IMR-90 (cell line): ENCODE measurements at places on chromosomes 13 and 19. TPM values are rescaled to one million over a fixed set of nuclear protein-coding genes. Genes with fewer than 3 reads are reported as not detected.
A peak's percentile ranks its signal among the peaks of the same experiment; 100 is the strongest.

SLC5A5 gene
- polyA plus RNA-seq: not detected in 2 replicates

LAIR1 gene
- polyA plus RNA-seq: not detected in 2 replicates

DNA sequence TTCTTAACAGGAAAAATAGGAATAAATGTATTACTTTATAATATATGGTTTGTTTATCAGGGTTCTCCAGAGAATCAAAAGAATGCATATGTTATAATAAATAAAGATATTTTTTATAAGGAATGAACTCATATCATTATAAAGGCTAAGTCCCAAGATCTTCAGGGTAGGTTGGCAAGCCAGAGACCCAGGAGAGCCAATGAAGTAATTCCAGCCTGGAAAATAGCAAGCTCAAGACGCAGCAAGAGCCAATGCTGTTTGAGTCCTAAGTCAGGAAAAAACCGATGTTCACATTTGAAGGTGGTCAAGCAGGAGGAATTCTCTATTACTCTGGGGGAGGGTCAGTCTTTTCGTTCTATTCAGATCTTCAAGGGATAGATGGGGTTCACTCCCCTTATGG lies 490.0 kb downstream of the PCDH20 start:
- no peak overlapping the region for H3K4me3 ChIP-seq
- no peak for DNase-seq
- H3K36me3 ChIP-seq: no peaks in the 10 kb centered on the region

DNA sequence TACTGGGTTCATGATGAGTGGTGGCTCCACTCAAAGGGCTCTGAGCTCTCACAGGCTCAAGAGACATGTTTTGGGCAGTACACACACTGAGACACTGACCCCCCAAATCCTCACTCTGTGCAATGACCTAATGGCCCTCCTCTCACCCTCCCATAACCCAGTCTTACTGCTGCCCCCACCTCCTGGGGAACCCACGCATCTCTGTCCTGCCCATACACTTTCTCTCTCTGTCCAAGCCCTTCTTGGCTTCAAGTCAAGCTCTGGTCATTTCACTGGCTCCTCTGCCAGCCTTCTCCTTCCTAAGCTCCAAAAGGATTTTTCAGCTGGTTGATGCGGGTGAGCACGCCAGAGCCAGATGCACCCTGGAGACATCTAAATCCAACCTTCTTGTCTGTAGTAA lies 187.9 kb upstream of the TSHZ3 start:
- no peak overlapping the region for H3K27ac ChIP-seq
- H3K36me3 ChIP-seq: no peaks in the 10 kb centered on the region
- no peak overlapping the region for H3K4me3 ChIP-seq
- no peaks in the 10 kb centered on the region for H3K4me1 ChIP-seq
- no peak for DNase-seq
- H3K27me3 ChIP-seq: peaks cover 2% of the 10 kb centered on the region; the same call in 1 of the 2 replicates

CFAP97D2 gene
- not detected in 2 replicates for polyA plus RNA-seq

DNA sequence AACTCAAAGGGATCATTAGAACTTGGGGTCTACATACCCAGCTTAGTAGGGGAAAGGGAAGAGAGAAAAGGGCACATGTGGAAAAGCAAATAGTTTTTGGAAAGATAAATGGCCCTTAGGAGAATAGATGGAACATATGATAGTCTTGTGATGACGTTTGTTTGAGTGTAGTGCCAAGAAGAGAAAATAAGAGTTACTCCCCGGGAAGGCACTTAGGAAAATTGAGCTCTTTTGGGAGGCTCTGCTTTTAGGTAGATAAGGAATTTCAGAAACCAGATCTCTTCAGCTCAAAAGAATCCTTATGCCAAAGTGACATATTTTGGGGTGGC lies 44.8 kb upstream of the SERTM1 start:
- no peak overlapping the region for H3K27ac ChIP-seq
- no peak for DNase-seq
- H3K36me3 ChIP-seq: no peaks in the 10 kb centered on the region
- H3K27me3 ChIP-seq: no peaks in the 10 kb centered on the region

PRTN3 gene
- polyA plus RNA-seq: not detected in 2 replicates

- no peaks in the 10 kb centered on the region for H3K27me3 ChIP-seq
- peaks cover 3% of the 10 kb centered on the region; the same call in 1 of the 2 replicates for H3K36me3 ChIP-seq
- no peaks in the 10 kb centered on the region for H3K4me1 ChIP-seq
- H3K27ac ChIP-seq: peak within 1 kb of the TSS; percentile 36
These were observed at the start of gene NOSIP for GRCh38 chr19:49580264-49581006. Gene NOSIP (minus strand): TSS chr19:49580556. CDS start chr19:49560691, 19,865 bp downstream.

LSR gene
- 0.44 and 0.98 TPM in 2 replicates for polyA plus RNA-seq

MBD3L2 gene
- not detected in 2 replicates for polyA plus RNA-seq

ZNF829 gene
- 0.46 and 0.58 TPM in 2 replicates for polyA plus RNA-seq

- no peak overlapping the region for H3K4me3 ChIP-seq
- no peak overlapping the region for H3K27ac ChIP-seq
- DNase-seq: no peak
- no peaks in the 10 kb centered on the region for H3K27me3 ChIP-seq
- no peaks in the 10 kb centered on the region for H3K36me3 ChIP-seq
- H3K4me1 ChIP-seq: no peaks in the 10 kb centered on the region
These were observed 700.2 kb upstream of the PCDH20 start for GRCh38 chr13:62115831-62116230.

DNA sequence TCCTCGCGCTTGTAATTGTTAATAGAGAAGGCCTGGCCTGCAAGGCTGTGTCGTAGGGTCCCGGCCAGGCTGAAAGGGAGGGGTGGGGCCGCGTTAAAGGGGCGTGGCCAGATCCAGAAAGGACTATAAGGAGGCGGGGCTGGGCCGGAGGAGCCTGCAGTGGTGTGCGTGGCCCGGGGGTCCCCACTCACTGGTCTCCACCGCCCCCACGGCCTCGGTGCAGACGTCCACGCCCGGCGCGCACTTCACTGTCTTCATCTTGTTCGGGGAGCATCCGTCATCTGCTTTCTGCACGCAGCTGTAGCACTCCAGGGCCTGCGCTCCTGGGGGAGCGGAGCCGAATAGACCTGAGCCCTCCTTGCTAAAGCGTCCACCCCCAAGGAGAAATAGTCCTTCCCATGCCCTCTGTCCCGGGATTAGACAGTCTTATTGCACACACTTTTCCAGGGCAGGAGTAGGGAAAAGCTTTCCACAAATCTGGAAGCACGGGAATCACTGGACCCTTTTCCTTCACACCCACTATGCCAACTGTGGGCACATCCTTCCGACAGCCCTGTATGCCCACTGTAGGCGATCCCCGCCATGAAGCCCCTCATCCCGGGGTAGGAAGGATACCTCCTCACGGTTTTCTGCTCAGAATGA lies 1.2 kb downstream of the LYPD3 start:
- no peaks in the 10 kb centered on the region for H3K36me3 ChIP-seq
- peak overlapping the region; percentile 29 for H3K27ac ChIP-seq
- no peak for DNase-seq
- peak overlapping the region; percentile 80 for H3K4me3 ChIP-seq
- 0 out of 2 replicates have a peak, but pooled peaks cover 2% of the 10 kb centered on the region for H3K27me3 ChIP-seq

CYP2A7 gene
- not detected in 2 replicates for polyA plus RNA-seq

TMIGD2 gene
- polyA plus RNA-seq: not detected in 2 replicates

DNA sequence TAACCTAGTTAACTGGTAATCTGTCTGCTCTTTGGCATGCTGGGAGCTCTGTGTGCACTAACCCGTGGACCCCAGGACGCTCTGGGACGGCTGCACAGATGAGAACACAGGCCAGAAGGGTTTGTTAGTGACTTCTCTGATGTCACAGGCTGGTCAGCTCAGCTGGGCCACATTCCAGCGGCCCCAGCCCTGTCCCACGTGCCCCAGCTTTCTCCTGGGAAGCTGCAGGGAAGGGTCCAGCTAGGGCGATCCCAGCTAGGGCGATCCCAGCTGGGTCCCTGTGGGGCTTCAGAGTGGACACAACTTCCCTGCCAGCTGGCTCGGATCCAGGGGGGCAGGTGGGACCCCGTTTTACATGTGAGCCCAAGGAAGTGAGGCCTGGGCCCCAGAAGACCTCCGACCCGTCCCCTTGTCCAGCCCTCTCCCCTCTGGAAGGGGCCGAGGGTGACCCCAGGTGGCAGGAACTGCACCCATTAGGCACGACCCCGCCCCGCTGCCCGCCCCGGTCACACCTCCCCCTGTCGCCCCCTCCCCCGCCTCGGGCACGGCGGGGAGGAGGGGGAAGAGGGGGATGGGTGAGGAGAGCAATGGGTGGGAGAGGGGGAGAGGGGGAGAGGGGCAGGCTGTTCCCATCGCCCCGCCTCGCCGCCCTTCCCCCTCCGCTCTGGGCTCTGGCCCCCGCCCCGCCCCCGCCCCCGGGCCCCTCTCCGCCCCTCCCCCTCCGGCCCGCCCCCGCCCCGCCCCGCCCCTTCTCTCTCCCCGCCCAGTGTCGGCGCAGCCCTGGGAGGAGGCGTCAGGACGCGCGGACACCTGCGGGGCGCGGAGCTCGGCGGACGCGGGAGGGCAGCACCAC lies 75.2 kb upstream of the MCF2L start:
- H3K27me3 ChIP-seq: peaks cover 77% of the 10 kb centered on the region
- DNase-seq: peak; percentile 21
- no peak overlapping the region for H3K4me3 ChIP-seq
- no peaks in the 10 kb centered on the region for H3K36me3 ChIP-seq
- H3K27ac ChIP-seq: no peak overlapping the region

GRCh38 chr13:65854431-65854830 lies 1375.7 kb downstream of the PCDH9 start:
- H3K4me3 ChIP-seq: no peak overlapping the region
- no peaks in the 10 kb centered on the region for H3K27me3 ChIP-seq
- no peak overlapping the region for H3K27ac ChIP-seq

GRCh38 chr13:25286308-25286968 lies 850 bp downstream of the MTMR6 start:
- no peaks in the 10 kb centered on the region; the same call in 1 of the 2 replicates for H3K36me3 ChIP-seq
- H3K4me1 ChIP-seq: no peaks in the 10 kb centered on the region
- peak overlapping the region; percentile 72 for H3K27ac ChIP-seq
- DNase-seq: peak; percentile 58
- no peaks in the 10 kb centered on the region for H3K27me3 ChIP-seq
- peak overlapping the region; percentile 93 for H3K4me3 ChIP-seq

DNA sequence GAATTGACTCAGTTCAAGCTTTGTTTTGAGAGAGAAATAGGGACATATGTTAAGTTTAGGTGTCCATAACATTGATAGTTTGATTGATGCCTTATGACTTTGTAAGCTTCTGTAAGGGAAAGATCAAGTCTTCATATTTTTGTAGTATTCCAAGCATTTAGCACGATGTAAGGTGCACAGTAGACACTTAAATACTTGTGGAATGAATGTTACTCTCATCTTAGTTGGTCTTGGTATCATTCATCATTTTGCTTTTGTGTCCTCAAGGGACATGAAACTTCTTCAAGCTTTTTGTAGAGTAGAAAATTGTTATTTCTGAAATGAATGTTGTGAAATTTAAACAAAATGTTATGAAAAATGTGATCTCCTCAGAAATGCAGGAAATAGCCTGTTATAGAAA lies 10.1 kb downstream of the TDRD3 start:
- no peak overlapping the region for H3K4me3 ChIP-seq
- no peak for DNase-seq
- no peaks in the 10 kb centered on the region for H3K27me3 ChIP-seq
- no peak overlapping the region for H3K27ac ChIP-seq
- no peaks in the 10 kb centered on the region for H3K36me3 ChIP-seq

DNA sequence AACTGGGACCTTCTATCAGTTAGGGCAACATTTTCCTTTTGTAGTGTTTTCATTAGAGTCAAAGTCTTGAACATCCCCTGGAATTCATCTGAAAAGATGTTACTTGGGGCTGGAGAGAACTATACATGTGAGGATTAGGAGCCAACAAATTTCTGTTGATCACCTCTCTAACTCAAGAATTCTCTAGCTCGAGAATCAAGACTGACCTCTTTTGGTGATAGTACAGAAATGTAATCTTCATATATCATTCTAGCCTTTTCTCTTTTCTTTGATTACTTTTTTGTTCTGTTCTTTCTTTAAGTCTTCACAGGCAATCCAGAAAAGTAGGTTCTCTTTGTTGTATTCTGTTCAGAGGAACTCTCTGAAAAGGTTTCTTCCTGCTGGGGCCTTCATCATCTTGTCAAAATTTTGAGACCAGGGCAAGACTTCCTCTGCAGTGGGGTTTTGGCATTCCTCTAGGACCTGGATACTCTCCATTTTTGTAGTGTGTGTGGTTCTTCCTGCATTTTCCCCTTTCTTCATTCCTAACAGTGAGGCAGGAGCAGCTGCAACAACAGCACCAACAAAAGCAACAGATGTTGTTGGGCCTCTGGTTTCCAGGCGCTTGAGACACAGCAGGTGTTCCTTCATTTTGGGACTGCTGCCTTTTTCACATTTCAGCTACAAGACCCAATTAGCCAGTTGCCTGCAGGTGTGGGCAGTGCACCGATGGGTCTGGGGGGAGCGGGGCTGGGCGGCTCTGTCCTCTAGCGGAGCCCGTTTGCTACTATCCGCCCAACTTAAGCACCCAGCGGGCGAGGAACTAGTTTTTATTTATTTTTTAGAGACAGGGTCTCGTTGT lies 26.2 kb downstream of the ELF1 start:
- no peaks in the 10 kb centered on the region for H3K4me1 ChIP-seq
- H3K36me3 ChIP-seq: no peaks in the 10 kb centered on the region
- H3K27ac ChIP-seq: no peak overlapping the region
- no peaks in the 10 kb centered on the region for H3K27me3 ChIP-seq
- DNase-seq: no peak

GRCh38 chr19:38049105-38049649 lies 142.2 kb downstream of the SIPA1L3 start:
- H3K4me1 ChIP-seq: no peaks in the 10 kb centered on the region
- H3K27ac ChIP-seq: no peak overlapping the region

SERPINE3 gene
- not detected in 2 replicates for polyA plus RNA-seq

DNA sequence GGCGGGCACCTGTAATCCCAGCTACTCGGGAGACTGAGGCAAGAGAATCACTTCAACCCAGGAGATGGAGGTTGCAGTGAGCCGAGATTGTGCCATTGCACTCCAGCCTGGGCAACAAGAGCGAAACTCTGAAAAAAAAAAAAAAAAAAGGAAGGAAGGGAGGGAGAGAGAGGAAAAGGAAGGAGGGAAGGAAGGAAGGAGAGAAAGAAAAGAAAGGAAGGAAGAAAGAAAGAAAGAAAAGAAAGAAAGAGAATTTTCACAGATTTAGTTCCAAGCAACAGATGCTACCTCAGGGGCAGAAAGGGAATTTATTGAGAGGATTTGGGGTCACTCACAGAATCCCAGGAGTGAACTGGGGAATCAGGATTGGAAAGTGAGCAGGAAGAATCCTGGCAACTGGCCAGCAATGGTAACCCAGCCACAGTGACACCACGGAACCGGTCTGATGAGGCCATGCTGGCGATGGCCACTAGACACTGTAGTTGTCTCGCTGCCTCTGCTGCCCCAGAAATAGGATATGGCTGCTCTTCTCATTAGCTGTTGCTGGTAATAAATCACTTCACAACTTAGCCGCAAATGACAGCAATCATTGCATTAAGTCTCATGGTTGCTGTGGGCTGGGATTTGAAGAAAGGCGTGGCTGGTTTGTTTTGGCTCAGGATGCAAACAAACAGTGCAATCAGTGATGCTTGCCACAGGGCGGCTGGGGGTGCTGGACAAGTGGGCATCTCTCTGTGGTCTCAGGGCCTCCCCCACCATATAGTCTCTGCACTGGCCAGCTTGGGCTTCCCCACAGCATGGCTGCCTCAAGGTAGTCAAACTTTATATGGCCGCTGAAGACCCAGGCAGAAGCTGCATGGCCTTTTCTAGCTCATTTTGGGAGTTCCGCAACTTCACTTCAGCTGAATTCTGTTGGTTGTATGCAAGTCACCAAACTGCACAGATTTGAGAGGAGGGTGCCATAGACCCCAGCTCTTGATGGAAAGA lies 5.2 kb upstream of the BCAM start:
- H3K36me3 ChIP-seq: no peaks in the 10 kb centered on the region
- no peak for DNase-seq
- H3K27ac ChIP-seq: no peak overlapping the region
- H3K4me3 ChIP-seq: no peak overlapping the region
